ENCODE measurements at places on chromosomes 11 and 22.

GRCh38 chr11:27468209-27468994 lies 4.2 kb downstream of the LGR4 start:
- no peak for DNase-seq

GRCh38 chr11:11318461-11318860 lies 34.6 kb downstream of the CSNK2A3 start:
- no peak for DNase-seq

DNA sequence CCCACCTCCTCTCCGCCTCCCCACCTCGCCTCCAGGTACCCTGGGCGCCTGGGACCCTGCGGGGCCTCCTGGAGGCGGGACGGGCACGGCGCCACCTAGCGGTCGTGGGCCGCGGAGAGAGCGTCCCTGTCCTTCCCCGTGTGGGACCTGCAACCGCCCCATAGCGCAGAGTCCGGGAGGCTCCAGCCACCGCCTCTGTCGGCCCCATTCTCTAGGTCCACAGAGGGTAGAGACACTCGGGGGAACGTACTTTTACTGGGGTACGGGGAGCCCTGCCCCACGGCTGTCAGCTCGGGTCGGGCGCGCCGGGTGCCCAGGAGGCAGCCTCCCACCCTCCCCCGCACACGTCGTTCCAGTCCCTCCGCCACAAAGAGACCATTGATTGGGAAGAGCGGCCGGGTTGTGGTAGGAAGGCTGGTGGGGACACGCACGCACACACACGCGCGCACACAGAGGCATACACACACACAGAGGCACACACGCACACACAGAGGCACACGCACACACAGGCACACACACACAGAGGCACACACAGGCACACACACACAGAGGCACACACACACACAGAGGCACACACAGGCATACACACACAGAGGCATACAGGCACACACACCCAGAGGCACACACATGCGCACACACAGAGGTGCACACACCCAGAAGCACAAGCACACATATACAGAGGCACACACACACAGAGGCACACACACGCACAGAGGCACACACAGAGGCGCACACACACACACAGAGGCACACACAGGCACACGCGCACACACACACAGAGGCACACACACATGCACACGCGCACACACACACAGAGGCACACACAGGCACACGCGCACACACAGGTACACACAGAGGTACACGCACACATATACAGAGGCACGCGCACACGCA lies 12.6 kb upstream of the NECTIN1 start:
- DNase-seq, result peak; percentile 37

DNA sequence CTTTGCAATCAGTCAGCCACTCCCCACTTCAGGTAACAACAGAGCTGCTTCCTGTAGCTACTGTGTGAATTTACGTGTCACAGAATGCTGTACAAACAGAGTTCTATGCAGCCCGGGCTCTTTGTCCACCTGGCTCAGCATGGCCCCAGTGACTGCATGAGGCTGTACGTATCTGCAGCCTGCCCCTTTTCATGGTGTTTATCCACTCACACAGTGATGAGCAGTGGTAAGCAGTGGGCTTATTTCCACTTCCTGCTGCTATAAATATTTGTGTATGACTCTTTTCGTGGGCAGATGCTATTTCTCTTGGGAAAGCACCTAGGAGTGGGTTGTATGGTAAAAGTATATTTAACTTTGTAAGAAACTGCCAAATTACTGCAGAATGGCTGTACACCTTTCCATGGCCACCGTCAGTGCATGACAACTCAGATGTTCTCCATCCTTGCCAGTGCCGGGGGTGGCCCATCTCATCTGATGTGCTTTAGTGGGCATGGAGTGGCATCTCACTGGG lies 43.3 kb downstream of the MYEOV start:
- DNase-seq, result no peak

- no peak for DNase-seq
Measured at GRCh38 chr11:78214331-78215194, 25.8 kb downstream of the USP35 start.

DNA sequence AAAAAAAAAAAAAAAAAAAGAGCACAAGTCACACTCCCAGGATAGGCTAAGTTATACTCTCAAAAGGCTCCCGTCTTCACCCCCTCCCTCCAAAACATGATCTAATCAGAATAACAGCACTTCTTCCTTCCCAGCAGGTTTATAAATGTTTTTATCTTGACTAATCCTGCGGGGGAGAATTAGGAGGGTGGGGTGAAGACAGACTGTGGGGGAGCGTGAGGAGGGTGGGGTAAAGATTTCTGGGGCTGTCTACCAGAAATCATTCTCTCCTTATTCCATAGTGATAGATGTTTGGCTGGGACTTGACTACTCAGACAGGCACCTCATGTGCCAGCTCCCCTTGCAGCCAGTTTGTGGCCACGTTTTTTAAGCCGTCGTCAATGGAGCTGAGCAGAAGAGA lies 17.0 kb downstream of the KCNE3 start:
- DNase-seq, result no peak

DNA sequence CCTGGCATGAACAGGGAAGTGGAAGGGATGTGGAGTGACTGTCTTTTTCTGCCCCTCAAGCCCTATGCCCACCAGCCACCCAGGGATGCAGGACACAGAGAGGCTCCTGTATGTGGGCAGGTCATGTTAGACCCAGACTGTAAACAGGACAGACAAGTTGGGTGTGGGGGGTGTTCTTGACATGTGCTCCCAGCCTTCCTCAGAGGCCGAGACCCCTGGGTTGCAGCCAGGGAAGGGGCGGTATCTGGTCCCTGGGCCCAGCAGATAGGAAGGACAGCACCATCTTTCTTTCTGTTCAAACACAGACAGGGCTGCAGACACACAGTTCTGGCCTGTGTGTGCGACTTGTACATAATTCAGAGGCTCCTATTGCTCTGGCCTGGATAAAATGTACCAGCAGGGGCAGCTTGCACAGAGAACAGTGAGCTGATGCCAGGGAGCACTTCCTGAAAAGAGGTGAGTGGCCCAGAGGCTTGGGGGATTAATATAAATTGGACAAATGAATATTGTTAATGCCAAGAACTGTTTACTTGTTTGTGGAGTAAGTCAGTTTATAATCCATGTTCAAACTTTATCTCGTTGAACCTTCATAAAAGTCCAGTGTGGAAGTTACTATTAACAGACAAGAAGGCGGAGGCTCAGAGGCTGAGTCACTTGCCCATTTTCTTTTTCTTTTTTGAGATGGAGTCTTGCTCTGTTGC lies 16.6 kb downstream of the GDPD5 start:
- no peak for DNase-seq

DNA sequence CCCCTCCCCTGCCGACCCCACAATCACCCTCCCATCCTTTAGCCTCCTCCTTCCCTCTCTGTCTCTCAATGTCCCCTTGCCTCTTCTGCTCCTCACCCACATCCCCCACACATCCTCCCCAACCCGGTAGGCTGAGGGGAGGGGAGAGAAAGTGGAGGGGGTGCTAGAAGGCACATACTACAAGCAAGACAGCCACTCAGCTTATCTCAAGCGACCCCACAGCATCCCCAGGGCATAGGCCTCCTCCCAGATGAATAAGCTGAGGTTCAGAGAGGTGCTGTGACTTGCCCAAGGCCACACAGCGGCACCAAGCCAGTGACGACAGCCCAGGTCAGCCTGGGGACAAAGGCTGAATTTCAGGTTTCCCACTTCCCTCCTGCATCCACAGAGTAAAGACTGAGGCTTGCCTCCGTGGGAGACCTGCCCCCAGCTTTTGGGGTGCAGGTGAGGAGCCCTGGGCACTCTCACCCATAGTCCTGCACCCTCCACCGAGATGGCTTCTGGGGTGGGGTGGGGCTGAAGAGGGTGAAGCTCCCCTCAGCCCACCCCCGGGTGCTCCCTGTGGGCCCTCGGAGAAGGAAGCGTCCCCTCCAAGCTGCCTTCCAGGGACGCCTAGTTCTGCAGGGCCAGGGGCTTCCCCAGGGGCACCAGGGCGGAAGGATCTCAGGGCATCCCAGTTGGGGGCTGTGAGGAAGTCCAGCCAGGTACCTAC lies 511 bp downstream of the RAC2 start:
- DNase-seq, result no peak
